Esophagus squamous epithelium (tissue), 5 donors: ENCODE measurements at places on chromosomes 16 and 17.

GRCh38 chr17:40369923-40370322, 5.4 kb upstream of the GJD3 start:
- DNase-seq: no peak

DNA sequence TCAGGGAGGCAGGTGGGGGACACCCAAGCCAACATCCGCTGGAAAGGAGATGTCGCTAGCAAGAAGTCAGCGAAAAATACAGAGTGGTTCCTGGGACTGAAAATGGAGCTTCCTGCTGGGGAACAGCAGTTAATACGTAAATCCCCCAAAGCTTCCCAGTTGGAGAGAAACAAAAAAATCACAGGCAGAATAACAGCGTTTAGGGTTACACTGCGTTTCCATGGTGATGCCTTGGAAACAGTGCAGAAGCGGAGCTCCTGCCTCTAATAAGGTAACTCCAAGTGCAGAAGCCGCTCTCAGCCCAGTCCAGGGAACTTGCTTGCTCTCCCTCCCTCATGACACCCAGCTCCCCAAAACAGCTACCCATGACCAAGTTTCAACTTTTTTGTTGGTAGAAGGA, 73.4 kb downstream of the PLD6 start:
- no peak for DNase-seq

DNA sequence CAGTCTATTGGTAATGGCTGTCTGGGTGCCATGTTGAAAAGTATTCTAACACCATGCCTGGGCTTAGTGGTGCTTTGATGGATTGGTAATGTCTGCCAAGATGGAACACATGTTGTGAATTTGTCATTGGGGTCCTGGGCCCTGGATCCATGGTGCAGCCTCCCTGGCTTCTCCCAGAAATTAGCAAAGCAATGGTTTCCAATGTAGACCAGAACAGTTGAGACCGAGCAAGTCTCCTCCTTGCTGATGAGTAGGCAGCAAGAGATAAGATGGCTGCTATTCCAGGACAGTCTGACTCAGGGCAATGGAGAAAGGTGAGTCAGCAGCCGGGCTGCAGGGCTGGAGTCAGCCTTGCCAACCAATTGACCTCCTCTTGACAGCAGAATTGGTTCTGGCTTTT, 30.8 kb downstream of the GPR139 start:
- DNase-seq: no peak

GRCh38 chr17:61393904-61394629, 5.6 kb upstream of the TBX2 start:
- DNase-seq: no peak

DNA sequence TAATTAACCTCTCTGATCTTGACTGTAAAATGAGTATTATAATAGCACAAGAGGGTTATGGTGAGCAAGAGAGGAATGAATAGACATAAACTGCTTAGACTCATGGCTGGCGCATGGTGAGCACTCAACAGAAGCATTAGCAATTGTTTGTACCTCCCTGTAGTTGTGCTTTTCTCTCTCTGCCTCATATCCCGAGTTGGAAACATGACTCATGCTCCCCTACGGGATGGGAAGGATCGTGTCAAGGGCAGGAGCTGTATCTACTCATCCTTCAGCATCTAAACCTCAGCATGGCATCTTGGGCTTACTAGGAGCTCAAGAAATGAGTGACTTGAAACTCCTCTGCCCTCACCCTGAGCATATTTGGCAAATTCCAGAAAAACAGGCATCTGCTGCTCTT, 299.6 kb downstream of the MAP2K4 start:
- DNase-seq: no peak

DNA sequence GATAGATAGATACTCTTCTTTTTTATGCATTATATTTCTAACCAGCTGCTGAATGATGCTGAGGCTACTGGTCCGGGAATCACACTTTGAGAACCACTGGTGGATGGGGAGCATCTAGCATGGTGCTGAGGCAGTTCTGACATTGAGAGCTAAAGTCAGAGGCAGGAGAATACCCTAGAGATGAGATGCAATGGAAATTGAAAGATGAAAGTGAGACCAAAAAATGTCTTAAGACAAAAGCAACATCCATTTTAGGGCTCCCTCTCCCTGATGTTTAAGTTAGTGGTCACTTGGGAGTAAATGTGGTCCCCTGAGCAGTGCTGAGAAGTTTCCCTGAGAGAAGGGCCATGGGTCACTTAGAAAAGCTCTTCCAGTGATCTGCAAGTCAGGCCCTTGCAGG, 6.8 kb downstream of the PCTP start:
- DNase-seq: no peak

DNA sequence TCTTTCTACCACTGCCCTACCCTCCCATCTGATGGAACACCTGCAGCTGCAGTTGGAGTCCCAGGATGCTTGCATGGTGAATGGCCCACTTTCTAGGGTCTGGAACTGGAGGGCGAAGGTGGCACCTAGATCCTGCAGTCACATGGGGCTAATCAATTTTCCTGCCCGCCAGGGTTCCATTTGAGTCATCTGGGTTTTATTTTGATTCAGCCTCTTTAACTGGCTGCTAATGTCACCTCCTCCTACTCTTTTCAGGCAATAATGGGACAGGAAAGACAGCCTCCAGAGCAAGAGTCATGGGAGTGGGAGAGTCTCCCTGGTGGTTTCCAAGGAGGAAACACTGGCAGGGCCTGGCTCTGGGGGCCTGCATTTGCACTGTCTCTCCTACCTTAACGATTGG, 3.8 kb upstream of the TBKBP1 start:
- no peak for DNase-seq

DNA sequence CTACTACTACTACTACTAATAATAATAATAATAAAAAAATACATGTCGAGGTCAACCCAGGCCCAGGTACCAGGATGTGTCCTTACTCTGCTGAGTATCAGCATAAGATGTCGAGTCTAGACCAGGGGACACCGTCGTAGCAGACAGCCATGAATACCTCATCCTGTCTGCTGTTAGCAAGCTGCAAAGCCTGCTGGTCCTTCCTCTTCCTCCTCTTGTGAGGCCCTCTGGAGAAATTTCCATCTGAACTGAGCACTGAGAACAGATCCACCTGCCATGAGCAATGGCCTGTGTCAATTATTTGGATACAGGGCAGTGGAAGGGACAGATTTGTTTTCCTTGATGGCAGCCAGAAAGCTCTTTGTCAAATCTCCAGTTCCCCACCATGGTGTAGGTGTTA, 168.5 kb downstream of the XYLT1 start:
- DNase-seq: no peak

GRCh38 chr16:20735490-20735889, 6.1 kb downstream of the THUMPD1 start:
- no peak for DNase-seq

DNA sequence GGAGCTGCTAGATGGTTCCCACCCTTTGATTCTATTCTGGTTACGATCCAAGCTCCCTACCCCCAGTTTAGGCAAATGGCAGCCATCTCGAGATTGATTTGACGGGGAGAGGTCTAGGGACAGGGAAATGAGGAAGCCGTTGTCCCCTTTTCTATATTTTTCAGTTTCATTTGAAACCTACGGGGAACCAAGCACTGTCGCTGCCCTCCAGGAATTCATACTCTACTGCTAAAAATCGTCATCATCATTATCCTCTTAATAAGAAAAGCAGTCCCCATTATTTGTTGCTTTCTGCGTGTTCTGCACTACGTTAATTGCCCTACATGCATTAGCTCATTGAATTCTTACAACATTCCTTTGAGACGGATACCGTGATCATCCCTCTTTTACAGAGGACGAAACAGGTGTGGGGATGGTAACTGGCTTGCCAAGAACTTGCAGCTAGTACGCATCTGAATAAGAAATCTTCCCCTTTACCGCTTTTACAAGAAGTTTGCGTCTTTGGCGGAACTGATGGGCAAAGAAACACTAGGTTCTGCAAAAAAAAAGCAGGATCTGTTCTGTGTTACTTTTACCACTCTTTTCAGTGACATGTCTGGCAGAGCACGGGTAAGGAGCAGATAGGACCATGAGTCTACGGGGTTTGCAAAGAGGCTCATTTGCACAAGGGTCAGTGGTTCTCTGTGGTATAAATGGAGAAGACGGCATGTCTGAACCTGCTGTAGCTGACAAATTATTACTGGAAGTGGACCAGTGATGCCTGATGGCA, 1.1 kb downstream of the CCP110 start:
- no peak for DNase-seq

- DNase-seq: no peak
These were observed 41.0 kb downstream of the HOXB1 start for GRCh38 chr17:48489781-48490180.

- peak; percentile 37 for DNase-seq
These were observed 15.7 kb downstream of the CAVIN1 start for GRCh38 chr17:42407289-42407836.

GRCh38 chr16:9661336-9662017, 520.8 kb downstream of the GRIN2A start:
- DNase-seq: no peak

- no peak for DNase-seq
These were observed 326.6 kb downstream of the PHKB start for GRCh38 chr16:47787696-47788095.

GRCh38 chr17:43691317-43691693, 29.6 kb upstream of the MEOX1 start:
- no peak for DNase-seq

- DNase-seq: no peak
These were observed 111.4 kb downstream of the CYLD start for GRCh38 chr16:50853329-50853728.

GRCh38 chr16:52874042-52874441, 178.7 kb downstream of the CHD9NB start:
- no peak for DNase-seq

- DNase-seq: no peak
These were observed 4.9 kb downstream of the RARA start for GRCh38 chr17:40313668-40314583.

GRCh38 chr16:87304951-87305350, 12.2 kb downstream of the C16orf95 start:
- DNase-seq: no peak

- DNase-seq: no peak
These were observed at the start of gene CHD9NB for GRCh38 chr16:53052519-53053501. Gene CHD9NB, minus strand, starts transcription at chr16:53052897. Its CDS starts 8,739 bp downstream, at chr16:53044158.

GRCh38 chr16:17372386-17372785, 98.4 kb downstream of the XYLT1 start:
- no peak for DNase-seq

GRCh38 chr17:71084219-71084618, 914.9 kb downstream of the KCNJ2 start:
- DNase-seq: no peak

- no peak for DNase-seq
These were observed 465.9 kb upstream of the ERCC4 start for GRCh38 chr16:13453938-13454553.

DNA sequence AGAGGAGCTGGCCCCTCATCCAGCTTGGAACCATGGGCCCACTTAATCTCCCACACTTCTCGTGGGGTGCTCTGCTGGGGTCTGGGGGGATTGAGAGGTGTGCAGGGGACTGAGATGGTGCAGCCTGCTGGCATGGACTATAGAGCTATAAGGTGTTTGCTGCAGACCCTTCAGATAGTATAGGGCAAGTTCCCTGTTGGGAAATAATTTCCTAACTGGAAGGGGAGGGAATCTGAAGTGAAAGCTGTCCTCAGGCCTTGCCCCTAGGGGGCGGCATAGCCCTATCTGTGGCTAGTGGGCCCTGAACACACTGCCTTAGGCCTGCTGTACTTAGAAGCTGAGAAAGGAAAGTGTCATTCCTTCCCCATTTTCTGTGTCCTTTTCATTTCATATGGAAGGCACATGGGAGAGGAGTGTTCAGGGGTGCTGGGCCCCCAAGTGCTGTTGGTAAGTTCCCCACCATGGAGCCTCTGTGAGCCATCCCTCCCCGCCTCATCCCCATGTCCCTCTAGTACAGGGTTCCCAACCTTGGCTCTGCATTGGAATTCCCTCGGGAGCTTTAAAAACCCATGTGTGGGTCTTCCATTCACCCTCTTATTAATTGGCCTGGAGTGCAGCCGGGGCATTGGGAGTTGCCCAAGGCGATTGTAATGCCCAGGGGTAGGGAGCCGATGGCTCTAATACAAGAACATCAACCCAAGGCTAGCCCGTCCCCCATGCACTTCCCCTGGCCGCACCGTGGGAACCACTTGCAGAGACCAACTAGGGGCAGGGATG, 19.7 kb downstream of the GOSR2 start:
- no peak for DNase-seq

- no peak for DNase-seq
These were observed 1.3 kb downstream of the ARMC5 start for GRCh38 chr16:31460582-31461002.

GRCh38 chr16:68987734-68988457, 117.6 kb upstream of the HAS3 start:
- DNase-seq: no peak

GRCh38 chr16:81627024-81627423, 152.1 kb upstream of the PLCG2 start:
- no peak for DNase-seq

GRCh38 chr16:20791923-20792612, 14.2 kb downstream of the ERI2 start:
- DNase-seq: no peak

- no peak for DNase-seq
These were observed 27.4 kb downstream of the EMP2 start for GRCh38 chr16:10552998-10553491.

DNA sequence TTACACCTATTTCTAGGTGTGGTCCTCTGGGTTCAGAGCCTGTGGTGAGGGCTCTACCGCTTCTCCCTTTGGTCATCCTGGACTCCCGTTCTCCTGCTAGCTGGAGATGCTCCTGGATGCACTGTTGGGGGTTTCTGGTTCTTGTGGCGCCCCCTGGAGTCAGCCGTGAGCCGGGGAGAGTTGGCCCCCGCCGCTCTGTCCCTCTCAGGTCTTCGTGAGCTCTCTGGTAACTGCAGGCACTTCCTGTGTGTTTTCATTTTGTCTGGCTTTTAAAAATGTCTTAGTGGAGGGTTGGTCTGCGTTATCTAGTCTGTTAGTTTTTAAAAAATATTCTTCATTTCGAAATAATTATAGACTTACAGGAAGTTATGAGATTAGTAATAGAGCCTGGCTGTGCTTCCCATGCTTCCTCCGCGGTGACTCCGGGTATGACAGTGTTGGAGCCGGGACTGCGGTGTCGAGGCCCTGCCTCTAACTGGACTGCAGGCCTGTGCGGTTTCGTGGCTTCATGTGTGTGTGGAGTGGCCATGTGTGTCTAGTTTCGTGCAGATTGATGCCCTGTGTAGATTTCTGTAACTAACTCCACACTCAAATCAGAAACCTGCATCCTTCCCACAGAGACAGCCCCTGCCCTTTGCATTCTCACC, 78.0 kb upstream of the ZNF750 start:
- no peak for DNase-seq

GRCh38 chr16:14199624-14200023, 128.5 kb downstream of the MRTFB start:
- DNase-seq: no peak
